ENCODE measurements at places on chromosomes 16 and 17.

GRCh38 chr17:77330602-77331081, 189.9 kb downstream of the SEC14L1 start:
- no peak for DNase-seq

DNA sequence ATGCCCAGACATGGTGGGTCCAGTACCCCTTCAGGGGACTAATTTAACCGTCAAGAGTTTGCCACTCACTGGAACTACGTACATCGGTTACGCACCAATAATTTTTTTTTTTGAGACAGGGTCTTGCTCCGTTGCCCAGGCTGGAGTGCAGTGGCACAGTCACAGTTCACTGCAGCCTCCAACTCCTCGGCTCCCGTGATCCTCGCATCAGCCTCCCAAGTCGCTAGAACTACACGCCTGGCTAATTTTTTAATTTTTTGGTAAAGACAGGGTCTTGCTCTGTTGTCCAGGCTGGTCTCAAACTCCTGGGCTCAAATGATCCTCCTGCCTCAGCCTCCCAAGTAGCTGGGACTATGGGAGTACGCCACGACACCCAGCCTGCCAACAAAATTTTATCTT, 15.6 kb downstream of the RPH3AL start:
- DNase-seq = no peak

DNA sequence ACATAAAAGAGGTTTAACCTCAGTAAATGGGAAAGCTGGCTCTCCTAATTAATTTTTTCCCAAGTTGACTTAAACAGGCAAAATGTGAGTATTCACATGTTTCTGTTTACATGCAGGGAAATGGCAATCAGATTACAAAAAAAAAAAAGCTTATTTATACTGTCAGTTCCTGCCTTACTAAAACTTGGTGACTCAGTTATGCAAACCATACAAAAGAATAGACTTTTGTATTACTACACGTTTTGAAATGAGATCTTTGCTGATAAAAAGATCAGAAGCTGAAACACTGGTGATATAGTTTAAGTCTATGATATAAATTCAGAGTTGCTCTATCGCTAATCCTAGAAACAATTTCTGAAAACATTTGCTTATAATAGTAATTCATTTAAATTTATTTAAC, 9.4 kb upstream of the KCNJ2 start:
- no peak for DNase-seq

DNA sequence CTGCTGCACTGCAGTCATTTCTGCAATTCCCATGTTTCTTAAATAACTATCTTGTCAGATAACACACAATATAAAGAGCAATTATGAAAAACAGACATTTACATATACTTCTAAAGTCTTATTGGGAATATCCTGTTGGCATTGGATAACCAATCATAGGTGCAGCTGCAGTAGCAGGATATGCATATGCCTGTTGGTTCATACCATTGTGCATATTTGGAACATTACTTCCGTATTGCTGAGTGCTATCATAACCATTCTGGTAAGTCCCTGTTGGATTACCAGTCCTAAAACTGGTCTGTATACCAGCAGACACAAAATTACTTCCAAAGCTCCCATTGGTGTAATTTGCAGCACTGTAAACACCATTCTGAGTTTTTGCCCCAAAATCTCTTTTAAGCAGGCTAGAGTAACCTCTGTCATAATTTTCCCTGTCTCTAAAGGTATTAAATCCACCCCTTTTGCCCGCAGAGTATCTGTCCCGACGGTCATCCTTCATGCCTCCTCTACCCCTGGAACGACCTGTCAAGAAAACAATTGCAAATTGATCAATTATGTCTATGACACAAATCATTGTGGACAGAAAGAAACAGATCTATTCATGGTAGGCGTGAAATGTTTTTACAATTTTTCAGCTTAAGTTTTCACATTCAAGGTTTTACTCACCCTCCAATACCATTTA, 3.1 kb upstream of the POLG2 start:
- DNase-seq = no peak

DNA sequence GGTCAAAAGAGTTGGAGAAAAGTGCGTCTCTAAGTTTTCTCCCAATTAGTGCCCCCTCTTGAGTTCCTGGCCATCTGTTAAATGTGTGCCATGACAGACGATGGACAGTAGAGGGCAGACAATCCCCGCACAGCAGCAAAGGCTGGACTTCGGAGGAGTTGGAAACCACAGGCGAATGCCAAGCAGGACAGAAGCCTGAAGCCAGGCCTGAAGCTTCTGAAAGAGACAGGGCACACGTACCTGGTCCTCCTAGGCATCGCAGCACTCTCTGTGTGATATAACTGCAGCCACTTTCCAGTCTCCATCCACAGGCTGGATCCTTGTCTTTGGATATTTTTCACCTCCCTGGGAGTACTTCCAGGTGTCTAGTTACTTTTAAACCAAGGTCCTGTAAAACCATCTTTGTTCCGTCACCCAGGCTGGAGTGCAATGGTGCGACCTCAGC, 14.5 kb downstream of the C17orf100 start:
- peak; percentile 66 for DNase-seq

DNA sequence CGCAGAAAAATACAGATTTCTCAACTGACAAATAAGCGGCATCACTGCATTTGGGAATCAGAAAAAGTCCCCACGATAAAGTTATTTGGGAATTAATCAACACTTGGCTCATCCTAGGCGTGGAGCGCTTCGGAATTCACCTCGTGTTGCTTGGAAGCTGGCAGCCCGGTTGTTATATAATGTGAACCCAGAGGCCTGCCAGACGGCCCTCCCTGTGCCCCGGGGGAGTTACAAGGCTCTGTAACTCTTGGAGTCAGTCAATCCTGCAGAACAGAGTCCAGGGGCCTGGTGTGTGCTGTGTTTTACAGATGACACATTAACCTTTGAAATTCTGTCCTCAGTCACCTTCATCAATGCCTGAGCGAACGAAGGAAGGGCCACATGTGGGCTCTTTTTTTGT, 111.1 kb downstream of the PITPNC1 start:
- DNase-seq = no peak

GRCh38 chr17:49634485-49634860, 43.4 kb downstream of the SPOP start:
- no peak for DNase-seq

DNA sequence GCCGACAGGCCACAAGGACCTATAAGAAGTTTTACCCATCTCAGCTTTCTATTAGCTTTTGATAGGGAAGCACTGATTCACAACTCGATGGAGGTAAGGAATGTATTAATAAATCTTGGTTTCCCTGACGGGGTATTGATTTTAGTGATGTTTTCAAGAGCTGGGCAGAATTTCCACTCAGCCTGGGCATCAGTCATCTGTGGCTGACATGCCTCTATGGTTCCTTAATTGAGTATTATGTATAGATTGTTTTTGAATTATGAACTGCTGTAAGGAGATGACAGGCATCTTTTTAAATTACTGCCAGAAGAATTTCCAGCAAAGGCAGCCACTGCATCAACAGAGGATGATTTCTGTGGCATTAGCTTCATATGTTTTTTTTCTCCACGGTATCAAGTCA, 128.6 kb downstream of the CPPED1 start:
- no peak for DNase-seq

- DNase-seq = no peak
These were observed 55.1 kb downstream of the STXBP4 start for GRCh38 chr17:55023626-55024025.

- no peak for DNase-seq
These were observed 239.6 kb downstream of the CDH11 start for GRCh38 chr16:64882078-64882784.

GRCh38 chr17:81866440-81867169, 4.5 kb downstream of the ARHGDIA start:
- DNase-seq = no peak

- DNase-seq = no peak
These were observed 5.3 kb downstream of the ITGAX start for GRCh38 chr16:31360251-31360650.

DNA sequence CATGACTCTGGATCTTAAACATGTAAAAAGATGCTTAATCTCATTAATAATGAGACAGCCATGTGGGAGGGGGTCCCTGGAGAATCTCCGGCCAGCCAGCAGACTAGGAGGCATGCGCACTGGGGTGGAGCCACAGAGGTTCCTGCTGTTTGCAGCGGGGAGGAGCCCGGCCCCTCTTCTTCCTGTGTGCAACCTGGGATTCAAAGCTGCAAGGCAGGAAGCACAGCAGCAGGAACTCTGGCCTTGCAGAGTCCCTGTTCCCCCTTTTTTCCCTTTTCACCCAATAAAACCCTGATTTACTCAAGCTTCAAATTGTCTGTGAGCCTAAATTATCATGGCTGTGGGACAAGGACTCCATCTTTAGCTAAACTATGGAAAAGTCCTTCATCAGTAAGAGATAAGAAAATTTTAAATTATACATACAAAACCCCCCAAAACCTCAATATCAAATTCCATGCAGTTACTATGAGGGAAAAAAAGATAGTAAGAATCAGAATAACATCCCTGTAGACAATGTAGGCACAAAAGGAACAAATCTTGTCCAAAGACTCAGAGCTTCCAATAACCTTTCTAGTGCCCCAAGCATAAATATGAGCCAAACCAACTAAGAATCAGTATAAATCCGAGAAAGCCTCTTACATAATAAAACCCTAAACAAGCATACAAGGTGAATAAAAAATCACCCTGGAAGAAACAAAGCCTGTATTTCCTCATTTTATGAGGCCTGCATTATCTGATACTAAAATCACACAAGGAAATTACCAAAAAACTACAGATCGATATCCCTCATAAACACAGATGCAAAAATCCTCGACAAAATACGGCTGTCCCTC, 12.1 kb downstream of the CFDP1 start:
- DNase-seq = no peak

- DNase-seq = no peak
These were observed 772 bp downstream of the PRSS53 start for GRCh38 chr16:31087971-31088370.

- no peak for DNase-seq
These were observed 29.4 kb downstream of the MSI2 start for GRCh38 chr17:57285701-57286100.

GRCh38 chr16:85514295-85514597, 98.9 kb upstream of the GSE1 start:
- no peak for DNase-seq

DNA sequence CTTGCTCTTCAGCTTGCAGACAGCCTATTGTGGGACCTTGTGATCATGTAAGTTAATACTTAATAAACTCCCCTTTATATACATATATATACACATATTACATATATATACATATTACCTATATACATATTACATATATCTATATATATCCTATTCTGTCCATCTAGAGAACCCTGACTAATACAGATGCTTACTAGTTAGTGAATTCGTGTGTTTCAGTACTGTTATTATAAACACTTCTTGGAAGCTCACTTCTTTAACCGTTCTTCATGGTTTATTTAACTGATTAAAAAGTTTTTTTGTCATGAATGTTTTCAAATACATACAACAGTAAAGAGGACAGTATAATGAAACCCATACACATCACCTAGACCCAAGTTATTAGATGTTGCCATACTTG, 12.6 kb downstream of the ORC6 start:
- DNase-seq = no peak

DNA sequence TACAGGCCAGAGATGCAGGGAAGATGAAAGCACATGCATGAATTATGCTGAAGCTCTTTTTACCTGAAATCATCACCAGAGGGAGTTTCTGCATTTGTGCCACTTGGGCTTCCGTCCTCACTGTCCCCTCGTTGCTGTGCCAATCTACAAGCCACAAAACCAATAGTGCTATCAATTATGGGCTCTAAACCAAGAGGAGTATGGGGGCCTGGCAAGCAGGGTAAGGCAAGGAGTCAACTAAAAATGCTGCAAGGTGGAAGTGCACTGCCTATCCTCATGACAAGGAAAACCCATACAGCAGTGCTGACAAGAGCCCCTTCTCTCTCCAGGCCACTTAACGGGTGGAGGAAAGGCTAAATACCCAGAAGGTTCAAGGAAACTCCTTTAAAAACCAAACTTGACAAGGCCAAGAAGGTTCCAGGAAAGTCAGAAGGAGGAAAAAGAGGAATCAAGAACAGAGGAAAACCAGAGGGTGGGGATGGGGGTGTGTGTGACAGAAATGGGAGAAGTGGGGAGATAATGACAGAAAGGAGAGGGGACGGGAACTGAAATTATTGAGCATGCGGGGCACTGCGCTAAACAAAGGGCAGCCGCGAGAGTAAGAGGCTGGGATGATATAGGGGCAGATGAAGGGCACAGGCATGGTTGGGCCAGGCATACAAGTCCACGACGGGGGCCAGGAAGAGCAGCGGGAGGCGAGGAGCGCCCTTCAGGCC, 674 bp downstream of the C17orf75 start:
- peak; percentile 29 for DNase-seq

- DNase-seq = no peak
These were observed 10.6 kb upstream of the CCL5 start for GRCh38 chr17:35890774-35891155.

- DNase-seq = peak; percentile 26
These were observed 18.9 kb downstream of the KPNA2 start for GRCh38 chr17:68054296-68054900.

DNA sequence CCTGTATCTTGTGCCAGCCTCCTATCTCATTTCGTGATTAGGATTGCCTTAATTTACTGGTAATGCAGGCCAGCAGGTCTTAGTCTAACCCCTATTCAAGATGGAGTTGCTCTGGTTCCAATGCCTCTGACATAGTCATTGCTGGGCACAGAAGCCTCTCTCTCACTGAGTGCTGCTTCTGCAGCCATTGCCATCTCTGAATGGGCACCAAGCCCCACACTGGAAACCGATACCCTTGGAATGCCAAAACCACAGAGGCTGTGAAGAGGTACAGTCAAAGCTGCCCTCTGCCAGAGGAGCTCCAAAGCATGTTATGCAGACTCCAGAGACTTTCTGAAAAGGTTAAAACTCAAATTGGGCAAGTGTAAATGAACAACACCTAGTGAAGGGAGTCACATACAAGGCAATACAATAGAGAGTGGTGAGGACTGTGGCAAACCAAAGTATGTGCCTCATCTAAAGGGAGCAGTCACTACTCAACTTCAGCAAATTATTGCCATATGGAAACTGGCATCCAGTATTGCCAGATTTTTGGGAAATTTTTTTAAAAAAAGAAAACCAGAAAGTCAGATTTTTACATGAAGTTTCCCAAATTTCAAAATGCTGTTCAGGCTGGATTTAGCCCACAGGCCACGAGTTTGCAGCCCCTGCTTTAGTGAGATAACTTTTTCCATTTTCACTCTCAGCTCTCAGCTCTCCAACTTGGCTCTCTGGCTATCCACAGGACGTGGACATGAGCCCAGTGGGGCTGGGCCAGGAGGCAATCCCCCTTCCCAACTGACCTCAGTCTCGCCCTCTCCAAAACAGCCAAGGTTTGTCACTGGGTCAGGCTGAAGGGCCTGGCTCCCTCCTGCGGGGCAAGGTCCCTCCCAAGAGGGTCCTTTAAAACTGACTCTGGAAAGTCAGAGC, 2.1 kb upstream of the MMP2 start:
- no peak for DNase-seq
